ENCODE measurements at places on chromosomes 4 and X.
A peak's percentile ranks its signal among the peaks of the same experiment; 100 is the strongest.

- DNase-seq = no peak
Observed at GRCh38 chr4:124694306-124694705, 18.2 kb downstream of the ANKRD50 start.

GRCh38 chr4:183576701-183577404 is 72.0 kb downstream of the ING2 start:
- DNase-seq = no peak

DNA sequence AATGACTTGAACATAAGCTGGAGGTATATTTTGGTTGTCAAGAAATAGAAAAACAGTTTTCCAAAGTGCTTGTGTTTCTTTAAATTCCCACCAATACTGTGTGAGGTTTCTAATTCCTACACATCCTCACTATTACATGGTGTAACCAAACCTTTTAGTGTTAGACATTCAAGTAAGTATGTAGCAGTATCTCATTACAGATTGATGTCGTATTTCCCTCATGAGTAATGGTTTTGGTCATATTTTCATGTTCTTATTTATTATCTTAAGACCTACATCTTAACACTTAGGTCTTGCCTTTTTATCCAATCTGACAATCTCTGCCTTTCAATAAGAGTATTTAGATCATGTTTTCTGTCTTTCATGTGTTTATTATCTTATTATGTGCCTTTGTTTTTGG is 253.7 kb upstream of the ANXA10 start:
- no peak for DNase-seq

- no peak for DNase-seq
Observed at GRCh38 chr4:40837094-40837870, 87.5 kb downstream of the NSUN7 start.

DNA sequence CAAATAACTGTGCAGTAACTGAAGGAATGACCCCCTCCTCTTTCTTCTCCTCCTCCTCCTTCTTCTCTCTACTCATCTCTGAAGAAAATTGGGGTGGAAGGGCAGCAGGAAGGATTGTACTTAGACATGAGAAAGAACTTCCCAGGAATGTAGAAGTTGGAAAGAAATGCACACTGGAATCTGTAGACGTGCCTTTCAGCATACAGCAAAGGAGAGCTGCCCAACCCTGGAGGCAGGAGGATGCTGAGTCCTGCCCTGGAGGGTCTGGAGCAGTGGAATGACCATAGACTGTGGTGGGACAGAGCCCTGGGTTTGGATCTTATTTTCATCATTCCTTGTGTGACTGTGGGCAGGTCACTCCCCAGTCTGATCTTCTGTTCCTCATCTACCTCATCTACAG is 80.1 kb downstream of the PJA1 start:
- no peak for DNase-seq

- peak; percentile 66 for DNase-seq
Observed at GRCh38 chr4:972651-973424, 531 bp downstream of the DGKQ start.

DNA sequence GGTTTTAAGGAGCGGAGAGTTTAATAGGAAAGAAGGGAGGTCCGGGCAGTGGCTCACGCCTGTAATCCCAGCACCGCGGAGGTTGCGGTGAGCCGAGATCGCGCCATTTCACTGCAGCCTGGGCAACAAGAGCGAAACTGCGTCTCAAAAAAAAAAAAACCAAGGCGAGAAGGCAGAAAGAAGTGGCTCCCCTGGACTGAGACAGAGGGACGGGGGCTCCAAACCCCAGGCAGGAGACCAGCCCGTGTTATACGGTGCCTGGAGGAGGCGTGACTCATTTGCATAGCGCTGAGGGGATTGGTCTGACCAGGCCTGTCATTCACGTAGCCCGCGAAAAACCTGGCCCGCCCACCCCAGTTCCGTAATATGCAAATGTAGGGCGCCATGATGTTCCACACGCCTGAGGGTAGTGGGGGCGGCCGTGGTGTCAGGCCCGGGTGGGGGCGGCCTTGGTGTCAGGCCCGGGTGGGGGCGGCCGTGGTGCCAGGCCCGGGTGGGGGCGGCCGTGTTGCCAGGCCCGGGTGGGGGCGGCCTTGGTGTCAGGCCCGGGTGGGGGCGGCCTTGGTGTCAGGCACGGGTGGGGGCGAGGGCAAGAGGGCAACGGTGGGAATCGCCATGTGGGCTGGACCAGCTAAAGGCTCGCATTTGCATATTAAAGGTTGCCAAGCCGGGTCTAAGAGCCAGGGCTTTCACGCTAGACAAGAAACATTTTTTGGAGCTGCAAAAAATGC is 2.1 kb downstream of the PLCXD1 start:
- peak; percentile 95 for DNase-seq

- peak; percentile 79 for DNase-seq
Observed at GRCh38 chrX:12946838-12947544, 27.9 kb upstream of the TMSB4X start.

- no peak for DNase-seq
Observed at GRCh38 chr4:147578051-147578476, 39.1 kb upstream of the TMEM184C start.

GRCh38 chrX:134718105-134718965 is 60.1 kb upstream of the PLAC1 start:
- DNase-seq = no peak

- no peak for DNase-seq
Observed at GRCh38 chr4:174860588-174860987, 31.5 kb upstream of the GLRA3 start.

Data from stimulated activated CD4-positive, alpha-beta T cell treated with anti-CD3 and anti-CD28 coated beads, Interleukin-15, amount 100 ng/mL, for 24 hours (primary cell).